Activated CD4-positive, alpha-beta T cell treated with anti-CD3 and anti-CD28 coated beads, Interleukin-2, amount 50 U/mL, for 1 hour (primary cell): ENCODE measurements at places on chromosomes 12 and 14.

DNA sequence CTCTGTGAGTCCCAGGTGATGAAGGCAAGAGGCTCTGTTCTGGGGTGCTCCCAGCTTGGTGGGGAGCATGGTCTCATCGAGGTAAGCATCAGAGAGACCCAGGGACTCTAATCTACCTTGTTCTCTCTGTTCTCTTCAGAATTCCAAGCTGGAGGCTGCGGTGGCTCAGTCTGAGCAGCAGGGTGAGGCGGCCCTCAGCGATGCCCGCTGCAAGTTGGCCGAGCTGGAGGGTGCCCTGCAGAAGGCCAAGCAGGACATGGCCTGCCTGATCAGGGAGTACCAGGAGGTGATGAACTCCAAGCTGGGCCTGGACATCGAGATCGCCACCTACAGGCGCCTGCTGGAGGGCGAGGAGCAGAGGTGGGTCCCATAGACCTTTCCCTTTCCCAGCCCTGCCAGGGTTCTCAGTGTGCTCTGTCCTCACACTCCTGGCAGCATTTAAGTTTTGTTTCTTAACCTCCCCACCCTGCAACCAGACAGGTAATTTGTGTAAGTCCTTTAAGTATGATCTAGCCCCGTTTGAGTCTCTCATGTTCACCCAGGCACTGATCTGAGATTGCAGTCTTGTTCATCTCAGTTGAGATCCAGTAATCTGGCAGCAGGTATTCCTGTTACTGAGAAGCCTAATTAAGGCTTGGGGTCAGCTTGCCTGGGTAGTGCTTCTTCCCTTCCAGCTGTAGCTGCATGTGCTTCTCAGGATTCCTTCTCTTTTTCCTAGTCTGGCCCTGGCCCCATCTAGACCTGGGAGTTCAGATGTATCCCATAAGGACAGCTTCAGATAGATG lies 14.8 kb upstream of the KRT81 start:
- no peak for DNase-seq

- no peak for DNase-seq
Observed at GRCh38 chr14:90619911-90620310, 196.3 kb downstream of the TTC7B start.

GRCh38 chr12:10405294-10405693 lies 4.3 kb downstream of the KLRC4 start:
- no peak for DNase-seq

GRCh38 chr12:45336331-45336730 lies 120.4 kb downstream of the ANO6 start:
- no peak for DNase-seq
